ENCODE measurements at places on chromosomes 16 and 17. TPM values are rescaled to one million over a fixed set of nuclear protein-coding genes. Genes with fewer than 3 reads are reported as not detected.

The MYH8 gene
- total RNA-seq = not detected

The DLX3 gene
- total RNA-seq = 1.7 TPM

The DOK4 gene
- 19.4 TPM for total RNA-seq

The CSF3 gene
- total RNA-seq = 25.3 TPM

The ZC3H7A gene
- total RNA-seq = 67.5 TPM

The TUFM gene
- 91.6 TPM for total RNA-seq

The RNF222 gene
- total RNA-seq = 2.5 TPM

The RAB26 gene
- 1.5 TPM for total RNA-seq

The HBZ gene
- total RNA-seq = not detected

The SPIRE2 gene
- total RNA-seq = 2.2 TPM

The ASPHD1 gene
- total RNA-seq = not detected

The RAB40B gene
- 29.2 TPM for total RNA-seq

The KRTAP4-1 gene
- not detected for total RNA-seq

The CD300LF gene
- 0.49 TPM for total RNA-seq

The CDH1 gene
- total RNA-seq = 116 TPM

The CLDN7 gene
- 75.9 TPM for total RNA-seq

The NRN1L gene
- total RNA-seq = not detected

The KRTAP2-3 gene
- not detected for total RNA-seq

The OSGIN1 gene
- 6.4 TPM for total RNA-seq

The HAPSTR1 gene
- total RNA-seq = 33.6 TPM

The TP53TG3C gene
- not detected for total RNA-seq

The WFIKKN1 gene
- 3.2 TPM for total RNA-seq

The RAB11FIP3 gene
- 36.6 TPM for total RNA-seq

The OTOA gene
- total RNA-seq = not detected

The TMED6 gene
- total RNA-seq = not detected

The KRT37 gene
- not detected for total RNA-seq

The SPNS1 gene
- 29.0 TPM for total RNA-seq

The KRT12 gene
- total RNA-seq = not detected

The CD300E gene
- 0.98 TPM for total RNA-seq

The TRAF4 gene
- 26.5 TPM for total RNA-seq

The CCL15 gene
- total RNA-seq = not detected

The CCDC144A gene
- 2.5 TPM for total RNA-seq

The ABCC3 gene
- 47.6 TPM for total RNA-seq

The SLC5A10 gene
- not detected for total RNA-seq

The KRT14 gene
- 1,546 TPM for total RNA-seq

The GPR142 gene
- total RNA-seq = 0.98 TPM

The ITGAD gene
- total RNA-seq = not detected

The ENPP7 gene
- not detected for total RNA-seq

The USP6 gene
- 0.49 TPM for total RNA-seq

The CPNE7 gene
- 4.9 TPM for total RNA-seq
